ENCODE measurements at places on chromosomes 13 and 19.

- DNase-seq: no peak
Measured at GRCh38 chr13:20397896-20398295, 127.8 kb downstream of the CRYL1 start.

GRCh38 chr19:10269333-10270179 lies 1.4 kb upstream of the ICAM1 start:
- peak; percentile 74 for DNase-seq

DNA sequence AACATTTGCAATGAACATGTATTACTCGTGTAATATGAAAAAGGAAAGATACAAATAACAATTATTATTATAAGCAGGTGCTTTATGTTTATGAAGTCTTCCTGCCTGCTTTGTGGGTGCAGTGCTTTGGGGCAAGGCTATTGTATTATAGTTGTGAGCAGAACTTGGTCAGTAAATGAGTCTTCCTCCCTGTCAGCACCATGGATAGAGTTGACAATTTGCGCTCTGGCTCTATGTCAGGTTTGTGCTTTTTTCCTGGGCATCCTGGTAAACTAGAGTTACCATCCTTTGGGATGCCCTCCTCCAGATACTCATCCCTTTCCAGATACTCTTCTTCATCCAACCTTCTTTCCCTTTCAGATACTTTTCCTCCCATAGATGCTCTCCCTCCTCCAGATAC lies 19.6 kb downstream of the ERICH6B start:
- DNase-seq: no peak

DNA sequence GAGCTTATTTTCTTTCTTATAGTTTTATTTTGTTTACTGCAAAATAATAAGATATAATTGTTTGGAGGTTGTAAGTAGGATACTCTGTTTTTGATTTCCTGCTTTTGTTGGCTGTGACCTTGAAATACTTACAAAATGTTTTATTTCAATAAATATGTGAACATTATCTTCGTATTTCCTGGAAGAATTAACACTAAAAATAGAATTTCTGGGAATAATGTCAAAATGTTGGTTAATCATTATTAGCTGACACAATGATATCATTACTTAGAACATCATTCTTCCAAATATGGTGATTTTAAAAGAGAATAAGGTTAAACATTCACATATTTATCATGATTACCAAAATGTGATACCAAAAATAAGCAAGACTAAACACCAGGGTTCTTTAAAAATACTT lies 1148.6 kb upstream of the PRR20A start:
- no peak for DNase-seq

DNA sequence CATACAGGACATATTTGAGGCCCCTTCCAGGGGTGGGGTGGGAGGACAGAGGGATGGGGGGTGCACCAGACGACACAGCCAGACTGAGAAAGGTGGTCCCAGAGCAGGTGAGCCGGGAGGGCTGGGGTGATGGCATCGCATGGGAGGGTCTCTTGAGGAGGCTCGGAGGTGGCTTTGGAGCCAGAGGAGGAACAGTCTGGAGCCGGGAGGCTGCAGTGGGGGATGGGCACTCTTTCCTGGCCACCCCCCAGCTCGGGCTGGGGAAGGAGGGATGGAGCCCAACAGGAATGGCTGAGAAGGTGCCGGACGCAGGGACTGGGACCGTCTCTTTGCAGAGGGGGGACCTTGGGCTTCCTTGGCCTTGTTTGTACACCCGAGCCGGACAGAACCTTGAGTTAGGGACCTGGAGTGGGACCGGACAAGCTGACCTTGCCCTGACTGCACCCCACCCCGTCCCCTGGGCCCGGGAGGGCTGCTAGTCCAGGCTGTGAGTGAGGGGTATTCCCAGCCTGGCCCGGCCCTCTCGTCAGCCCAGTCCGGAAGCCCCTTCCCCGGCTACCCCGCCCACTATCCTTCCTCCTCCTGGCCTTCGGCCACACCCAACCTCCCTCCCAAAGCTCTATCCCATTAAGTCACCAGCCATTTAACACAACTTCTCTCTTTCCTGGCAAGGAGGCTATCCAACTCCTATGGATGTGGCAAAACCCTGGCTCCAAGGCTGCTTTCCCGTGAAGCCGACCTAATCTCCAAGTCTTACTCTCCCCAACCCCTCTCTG lies 816 bp upstream of the TBXA2R start:
- no peak for DNase-seq

DNA sequence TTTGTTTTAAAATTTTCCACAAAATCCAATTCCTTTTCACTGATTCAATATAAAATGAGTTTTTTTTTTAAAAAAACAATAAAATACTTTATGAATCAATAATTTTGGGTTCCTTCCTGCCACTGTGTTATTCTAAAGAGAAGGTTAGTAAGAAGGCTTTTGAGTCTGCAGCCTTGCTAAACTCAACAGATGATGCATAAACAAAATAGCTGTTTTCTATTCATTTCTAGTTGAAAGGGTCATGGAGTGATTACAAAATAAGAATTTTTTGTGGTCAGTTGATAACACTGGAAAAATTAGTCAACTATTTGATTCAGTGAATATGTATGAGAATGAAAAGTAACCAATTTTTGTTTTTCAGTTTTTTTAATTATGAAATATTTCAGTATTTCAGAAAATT lies 169.9 kb downstream of the VWA8 start:
- DNase-seq: no peak

- DNase-seq: no peak
Measured at GRCh38 chr13:112506046-112506445, 81.9 kb downstream of the TUBGCP3 start.

- no peak for DNase-seq
Measured at GRCh38 chr19:3113100-3114017, 19.2 kb downstream of the GNA11 start.

All from T-helper 2 cell (primary cell).